H1 (cell line): ENCODE measurements at places on chromosomes 13 and 19. TPM values are rescaled to one million over a fixed set of nuclear protein-coding genes. Genes with fewer than 3 reads are reported as not detected.

The ZNF578 gene
- 4.2 TPM in 2 replicates for total RNA-seq

The ANGPTL4 gene
- total RNA-seq: 1.8 and 2.3 TPM in 2 replicates

The ATP12A gene
- 0.80 and 0.84 TPM in 2 replicates for total RNA-seq

The MTUS2 gene
- 0.75 and 0.80 TPM in 2 replicates for total RNA-seq

The PIBF1 gene
- total RNA-seq: 11.2 and 13.2 TPM in 2 replicates

The KLK14 gene
- total RNA-seq: 0.40 and 1.2 TPM in 2 replicates

The GRK1 gene
- 0.21 TPM in 1 of 2 replicates, not detected in the other for total RNA-seq

The PTH2 gene
- total RNA-seq: 0.82 TPM in 1 of 2 replicates, not detected in the other

The SLC7A1 gene
- total RNA-seq: 107 and 114 TPM in 2 replicates

The KL gene
- total RNA-seq: not detected in 2 replicates

The KIR2DL3 gene
- not detected in 2 replicates for total RNA-seq

The ZNF560 gene
- total RNA-seq: not detected in 2 replicates

The S1PR2 gene
- 18.7 and 19.4 TPM in 2 replicates for total RNA-seq

- H3K27ac ChIP-seq: no peak overlapping the region
- H3K27me3 ChIP-seq: peaks cover 21% of the 10 kb centered on the region
- no peak for DNase-seq
- no peaks in the 10 kb centered on the region for H3K4me1 ChIP-seq
- H3K4me3 ChIP-seq: no peak overlapping the region
- no peaks in the 10 kb centered on the region for H3K36me3 ChIP-seq
Observed at GRCh38 chr13:78586706-78587105, 16.6 kb downstream of the POU4F1 start.

- no peaks in the 10 kb centered on the region for H3K36me3 ChIP-seq
- H3K27me3 ChIP-seq: no peaks in the 10 kb centered on the region
- peak within 1 kb of the TSS; percentile 66 for H3K4me3 ChIP-seq
- peak; percentile 87 for DNase-seq
- no peak within 1 kb of the TSS for H3K27ac ChIP-seq
- peaks cover 3% of the 10 kb centered on the region for H3K4me1 ChIP-seq
Observed at GRCh38 chr19:38319421-38320258, at the start of gene KCNK6. Gene KCNK6 (plus strand): TSS chr19:38319845. CDS start chr19:38319951, 106 bp downstream.

- peaks cover 14% of the 10 kb centered on the region; the same call in 1 of the 2 replicates for H3K36me3 ChIP-seq
- H3K4me1 ChIP-seq: no peaks in the 10 kb centered on the region
- no peaks in the 10 kb centered on the region for H3K27me3 ChIP-seq
- DNase-seq: no peak
Observed at GRCh38 chr13:114268344-114269280, 12.8 kb upstream of the UPF3A start.

GRCh38 chr13:23754997-23755396 lies 134.2 kb downstream of the MIPEP start:
- H3K4me3 ChIP-seq: no peak overlapping the region
- no peak for DNase-seq
- no peaks in the 10 kb centered on the region for H3K36me3 ChIP-seq
- H3K27me3 ChIP-seq: no peaks in the 10 kb centered on the region
- H3K27ac ChIP-seq: no peak overlapping the region; the same call in 1 of the 2 replicates
- no peaks in the 10 kb centered on the region for H3K4me1 ChIP-seq

DNA sequence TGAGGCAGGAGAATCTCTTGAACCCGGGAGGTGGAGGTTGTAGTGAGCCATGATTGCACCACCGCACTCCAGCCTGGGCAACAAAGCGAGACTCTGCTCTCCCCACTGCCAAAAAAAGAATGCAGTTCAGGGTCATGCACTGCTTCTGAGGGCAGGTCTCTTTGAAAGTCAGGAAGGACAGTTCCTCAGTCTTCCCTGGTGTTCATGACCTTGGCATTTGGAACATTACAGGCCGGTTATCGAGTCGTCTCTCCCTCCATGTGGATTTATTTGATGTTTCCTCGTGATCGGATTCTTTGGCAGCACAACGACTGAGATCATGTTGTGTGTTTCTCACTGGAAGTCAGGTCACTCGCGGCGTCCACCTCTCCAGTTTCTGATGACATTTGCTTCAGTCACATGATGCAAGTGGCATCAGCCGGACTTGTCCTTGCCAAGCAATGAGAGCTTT lies 17.2 kb downstream of the FGF21 start:
- H3K36me3 ChIP-seq: no peaks in the 10 kb centered on the region
- no peak overlapping the region for H3K4me3 ChIP-seq
- H3K27ac ChIP-seq: no peak overlapping the region
- DNase-seq: no peak
- H3K4me1 ChIP-seq: no peaks in the 10 kb centered on the region

DNA sequence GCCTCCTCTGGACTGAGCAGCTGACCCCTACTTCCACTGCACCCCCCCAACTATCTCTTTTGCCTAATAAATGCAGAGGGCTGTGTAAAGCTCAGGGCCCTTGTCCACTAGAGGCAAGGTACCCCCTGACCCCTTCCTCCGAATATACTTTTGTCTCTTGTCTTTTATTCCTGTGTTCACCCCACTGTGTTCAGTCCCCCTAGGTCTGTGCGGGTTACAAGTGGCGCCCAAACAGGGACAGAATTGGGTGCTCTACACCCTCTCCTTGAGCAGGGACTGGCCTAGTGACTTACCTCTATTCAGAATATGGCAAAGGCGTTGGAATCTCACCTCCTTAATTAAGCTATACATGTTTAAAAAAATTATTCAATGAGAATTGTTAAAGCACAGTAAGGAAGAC lies 15.0 kb downstream of the ZNF350 start:
- no peak for DNase-seq
- H3K4me1 ChIP-seq: no peaks in the 10 kb centered on the region
- no peak overlapping the region for H3K4me3 ChIP-seq
- no peaks in the 10 kb centered on the region for H3K27me3 ChIP-seq

- 0 out of 2 replicates have a peak, but pooled peaks cover 2% of the 10 kb centered on the region for H3K4me1 ChIP-seq
- no peak overlapping the region for H3K27ac ChIP-seq
- no peaks in the 10 kb centered on the region for H3K36me3 ChIP-seq
- H3K27me3 ChIP-seq: no peaks in the 10 kb centered on the region
- DNase-seq: no peak
- H3K4me3 ChIP-seq: no peak overlapping the region
Observed at GRCh38 chr19:39003796-39004195, 28.3 kb upstream of the FBXO17 start.

- no peaks in the 10 kb centered on the region for H3K4me1 ChIP-seq
- H3K27ac ChIP-seq: peak within 1 kb of the TSS; percentile 89; the same call in 1 of the 2 replicates
- H3K4me3 ChIP-seq: peak within 1 kb of the TSS; percentile 75
- peak; percentile 46 for DNase-seq
Observed at GRCh38 chr13:31199849-31200636, at the start of gene B3GLCT. Gene B3GLCT (plus strand): TSS chr13:31199975. CDS start chr13:31200085, 110 bp downstream.

- DNase-seq: peak; percentile 78
- no peaks in the 10 kb centered on the region for H3K4me1 ChIP-seq
- H3K4me3 ChIP-seq: no peak overlapping the region
- no peaks in the 10 kb centered on the region for H3K36me3 ChIP-seq
- no peak overlapping the region for H3K27ac ChIP-seq
Observed at GRCh38 chr19:33143897-33144405, 12.0 kb downstream of the WDR88 start.

GRCh38 chr19:1745589-1746031 lies 7.7 kb upstream of the ONECUT3 start:
- peaks cover 62% of the 10 kb centered on the region for H3K27me3 ChIP-seq
- no peaks in the 10 kb centered on the region for H3K4me1 ChIP-seq

DNA sequence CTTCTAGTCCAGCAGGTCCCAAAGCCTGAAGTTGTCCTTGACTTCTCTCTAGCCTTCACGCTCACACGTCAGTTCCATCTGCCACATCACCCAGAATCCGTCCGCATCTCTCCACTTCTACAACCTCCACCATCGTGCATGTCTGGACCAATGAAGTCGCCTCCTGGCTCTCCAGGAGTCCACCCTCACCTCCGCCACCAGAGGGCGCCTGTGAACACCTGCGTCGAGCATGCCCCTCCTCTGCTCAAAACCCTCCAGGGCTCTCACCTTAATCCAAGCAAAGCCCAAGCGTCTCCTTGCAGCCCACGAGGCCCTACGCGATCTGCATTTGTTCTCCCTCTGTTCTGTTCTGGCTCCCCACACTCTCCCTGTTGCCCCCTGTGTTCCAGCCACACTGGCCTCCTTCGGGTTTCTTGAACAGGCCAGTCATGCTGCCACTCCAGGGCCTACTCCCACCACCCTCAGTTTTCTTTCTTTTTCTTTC lies 3.7 kb downstream of the USHBP1 start:
- H3K4me1 ChIP-seq: no peaks in the 10 kb centered on the region
- peaks cover 3% of the 10 kb centered on the region; the same call in 1 of the 2 replicates for H3K36me3 ChIP-seq
- H3K27ac ChIP-seq: peak overlapping the region; percentile 60; the same call in 1 of the 2 replicates
- no peaks in the 10 kb centered on the region for H3K27me3 ChIP-seq
- no peak overlapping the region for H3K4me3 ChIP-seq
- DNase-seq: peak; percentile 95

- H3K4me1 ChIP-seq: no peaks in the 10 kb centered on the region
- H3K27me3 ChIP-seq: no peaks in the 10 kb centered on the region
- H3K4me3 ChIP-seq: no peak overlapping the region
- no peak for DNase-seq
- H3K36me3 ChIP-seq: no peaks in the 10 kb centered on the region
Observed at GRCh38 chr19:3282564-3282963, 58.1 kb downstream of the CELF5 start.

DNA sequence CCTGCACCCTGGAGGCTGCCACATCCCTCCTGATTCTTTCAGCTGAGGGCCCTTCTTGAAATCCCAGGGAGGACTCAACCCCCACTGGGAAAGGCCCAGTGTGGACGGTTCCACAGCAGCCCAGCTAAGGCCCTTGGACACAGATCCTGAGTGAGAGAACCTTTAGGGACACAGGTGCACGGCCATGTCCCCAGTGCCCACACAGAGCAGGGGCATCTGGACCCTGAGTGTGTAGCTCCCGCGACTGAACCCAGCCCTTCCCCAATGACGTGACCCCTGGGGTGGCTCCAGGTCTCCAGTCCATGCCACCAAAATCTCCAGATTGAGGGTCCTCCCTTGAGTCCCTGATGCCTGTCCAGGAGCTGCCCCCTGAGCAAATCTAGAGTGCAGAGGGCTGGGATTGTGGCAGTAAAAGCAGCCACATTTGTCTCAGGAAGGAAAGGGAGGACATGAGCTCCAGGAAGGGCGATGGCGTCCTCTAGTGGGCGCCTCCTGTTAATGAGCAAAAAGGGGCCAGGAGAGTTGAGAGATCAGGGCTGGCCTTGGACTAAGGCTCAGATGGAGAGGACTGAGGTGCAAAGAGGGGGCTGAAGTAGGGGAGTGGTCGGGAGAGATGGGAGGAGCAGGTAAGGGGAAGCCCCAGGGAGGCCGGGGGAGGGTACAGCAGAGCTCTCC lies 6.9 kb upstream of the CEACAM5 start:
- H3K27ac ChIP-seq: no peak overlapping the region
- H3K36me3 ChIP-seq: no peaks in the 10 kb centered on the region
- no peaks in the 10 kb centered on the region for H3K27me3 ChIP-seq

GRCh38 chr19:16207063-16207462 lies 9.4 kb downstream of the AP1M1 start:
- H3K4me3 ChIP-seq: no peak overlapping the region
- no peak overlapping the region for H3K27ac ChIP-seq
- H3K4me1 ChIP-seq: no peaks in the 10 kb centered on the region

DNA sequence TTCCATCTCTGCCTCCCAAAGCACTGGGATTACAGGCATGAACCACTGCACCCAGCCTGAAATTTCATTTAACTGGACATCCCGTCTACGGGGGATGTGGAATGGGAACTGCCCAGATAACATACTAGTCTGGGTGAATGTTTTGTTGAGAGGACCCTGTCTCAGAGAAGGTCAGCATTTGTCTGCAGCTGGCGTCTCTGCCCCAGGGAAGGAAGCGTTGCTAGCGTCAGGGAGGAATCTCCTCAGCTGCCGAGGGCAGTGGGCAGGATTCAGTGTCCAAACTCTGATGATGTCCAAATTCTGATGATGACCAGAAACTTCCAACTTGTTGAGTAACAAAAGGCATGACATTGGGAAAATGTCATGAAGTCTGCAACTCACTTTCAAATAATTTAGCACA lies 3.1 kb downstream of the NXNL1 start:
- H3K27me3 ChIP-seq: peaks cover 24% of the 10 kb centered on the region
- no peak for DNase-seq
- H3K27ac ChIP-seq: no peak overlapping the region
- no peak overlapping the region for H3K4me3 ChIP-seq
- no peaks in the 10 kb centered on the region for H3K36me3 ChIP-seq
- H3K4me1 ChIP-seq: peaks cover 9% of the 10 kb centered on the region

- no peaks in the 10 kb centered on the region for H3K27me3 ChIP-seq
- H3K36me3 ChIP-seq: no peaks in the 10 kb centered on the region
- DNase-seq: no peak
- no peak overlapping the region for H3K27ac ChIP-seq
- H3K4me3 ChIP-seq: no peak overlapping the region
Observed at GRCh38 chr19:14183741-14184350, 22.1 kb downstream of the ADGRL1 start.

DNA sequence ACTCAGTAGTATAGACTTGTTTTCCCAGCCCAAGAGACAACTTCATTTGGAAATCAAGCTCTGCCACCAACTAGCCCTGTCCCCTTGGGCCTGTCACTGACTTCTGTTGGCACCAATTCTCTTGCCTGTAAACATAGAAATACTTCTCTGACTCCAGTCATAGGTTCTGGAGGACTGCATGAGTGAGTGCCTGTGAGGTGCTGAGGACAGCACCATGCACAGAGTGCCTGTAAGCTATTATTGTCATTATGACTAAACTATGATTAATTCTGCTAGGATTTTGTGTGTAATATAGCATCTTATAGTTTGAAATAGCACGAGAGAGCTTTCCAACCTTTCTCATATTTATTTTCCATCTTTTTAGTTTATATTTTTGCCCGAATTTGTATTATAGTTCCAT lies 247.9 kb downstream of the MYO16 start:
- H3K4me1 ChIP-seq: no peaks in the 10 kb centered on the region
- H3K36me3 ChIP-seq: no peaks in the 10 kb centered on the region
- DNase-seq: no peak
- H3K27me3 ChIP-seq: no peaks in the 10 kb centered on the region
- no peak overlapping the region for H3K27ac ChIP-seq

GRCh38 chr13:54390841-54391240 lies 1362.2 kb downstream of the OLFM4 start:
- no peak overlapping the region for H3K27ac ChIP-seq
- peaks cover 21% of the 10 kb centered on the region; the same call in 1 of the 2 replicates for H3K27me3 ChIP-seq
- H3K4me1 ChIP-seq: no peaks in the 10 kb centered on the region

GRCh38 chr13:51550151-51550550 lies 34.1 kb upstream of the WDFY2 start:
- peaks cover 5% of the 10 kb centered on the region for H3K4me1 ChIP-seq
- no peak overlapping the region for H3K27ac ChIP-seq
- no peak overlapping the region for H3K4me3 ChIP-seq

DNA sequence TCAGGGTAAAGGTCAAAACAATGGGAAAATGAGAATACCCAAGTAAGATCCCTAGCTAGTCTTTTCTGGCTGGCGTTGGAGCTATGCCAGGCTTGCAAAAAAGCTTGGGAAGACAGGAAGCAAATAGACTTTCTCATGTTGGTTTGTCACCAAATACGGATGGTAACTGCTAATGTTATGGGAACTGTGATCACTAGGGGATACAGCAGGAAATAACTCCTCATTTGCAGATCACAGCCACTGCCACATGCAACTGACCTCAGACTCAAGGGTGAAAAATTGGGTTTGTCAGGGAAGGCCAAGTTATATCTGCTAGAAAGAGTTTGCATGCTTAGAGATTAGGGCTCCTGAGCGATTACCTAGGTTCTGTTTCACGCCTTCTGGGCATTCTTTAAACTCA lies 162.9 kb downstream of the NHLRC3 start:
- no peaks in the 10 kb centered on the region for H3K36me3 ChIP-seq
- no peak overlapping the region for H3K27ac ChIP-seq
- no peak overlapping the region for H3K4me3 ChIP-seq
